ENCODE measurements at places on chromosomes 7 and 10. TPM values are rescaled to one million over a fixed set of nuclear protein-coding genes. Genes with fewer than 3 reads are reported as not detected.

SLC39A12 gene
- total RNA-seq: under 0.01 TPM

HOXA3 gene
- total RNA-seq: 3.7 TPM

ZNF735 gene
- not detected for total RNA-seq

KLF14 gene
- 0.52 TPM for total RNA-seq

TMEM270 gene
- not detected for total RNA-seq

CCDC136 gene
- 4.7 TPM for total RNA-seq

CUZD1 gene
- total RNA-seq: 0.52 TPM

VGF gene
- not detected for total RNA-seq

INA gene
- total RNA-seq: not detected

GCK gene
- total RNA-seq: 2.1 TPM

OR2A5 gene
- total RNA-seq: not detected

ARMC3 gene
- not detected for total RNA-seq

NPTX2 gene
- total RNA-seq: 3.1 TPM

MYL10 gene
- 8.4 TPM for total RNA-seq

C10orf62 gene
- total RNA-seq: under 0.01 TPM

VPS41 gene
- 35.5 TPM for total RNA-seq

MYOF gene
- total RNA-seq: 45.4 TPM

HTR7 gene
- total RNA-seq: under 0.01 TPM
